ENCODE measurements at places on chromosomes 5 and 9.

DNA sequence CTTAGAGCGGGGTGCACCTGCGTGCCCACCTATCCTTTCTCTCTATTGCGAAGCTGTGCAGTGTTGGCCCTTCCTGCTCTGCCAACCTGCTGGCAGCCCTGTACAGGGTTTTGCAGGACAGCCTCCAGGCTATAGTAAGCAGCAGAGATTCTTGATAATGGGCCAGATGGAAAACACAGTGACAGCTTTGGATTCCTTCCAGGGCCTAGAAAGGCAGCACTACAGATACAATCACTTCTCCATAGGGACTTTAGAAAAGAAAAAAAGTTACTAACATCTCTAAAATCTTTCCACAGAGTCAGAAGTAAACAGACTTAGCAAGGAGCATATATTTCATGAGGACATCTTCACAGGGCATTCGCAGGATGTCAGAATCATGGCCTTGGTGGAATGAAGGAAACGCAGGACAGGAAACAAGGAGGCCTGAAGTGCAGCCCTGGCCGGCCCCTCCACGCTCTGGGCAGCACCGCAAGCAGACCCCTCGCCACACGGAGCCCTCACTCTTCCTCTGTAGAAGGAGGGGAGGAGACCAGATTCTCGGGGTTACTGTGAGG, 172.1 kb upstream of the GAS1 start:
- no peak for DNase-seq

- no peak for DNase-seq
Measured at GRCh38 chr9:120264528-120264927, 315.4 kb downstream of the CDK5RAP2 start.

- no peak for DNase-seq
Measured at GRCh38 chr5:108111736-108112135, 270.2 kb downstream of the FBXL17 start.

DNA sequence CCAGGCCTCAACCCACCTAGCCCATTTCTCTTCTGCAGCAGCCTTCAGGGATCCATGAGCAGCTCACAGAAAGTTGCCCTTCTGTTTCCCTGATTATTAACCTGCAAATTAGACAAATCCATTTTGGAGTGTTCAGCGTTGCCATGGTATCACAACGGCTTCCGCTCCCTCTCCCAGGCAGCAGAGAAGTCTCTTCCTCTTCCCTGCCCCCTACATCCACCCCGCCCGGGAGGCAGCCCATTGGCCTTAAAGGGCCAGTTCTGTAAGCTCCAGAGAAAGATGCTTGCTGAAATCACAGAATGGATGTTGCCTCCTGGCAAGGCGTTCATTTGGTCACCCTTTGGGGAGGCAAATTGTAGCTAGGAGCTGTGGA, 47.7 kb upstream of the BOD1 start:
- DNase-seq: no peak

DNA sequence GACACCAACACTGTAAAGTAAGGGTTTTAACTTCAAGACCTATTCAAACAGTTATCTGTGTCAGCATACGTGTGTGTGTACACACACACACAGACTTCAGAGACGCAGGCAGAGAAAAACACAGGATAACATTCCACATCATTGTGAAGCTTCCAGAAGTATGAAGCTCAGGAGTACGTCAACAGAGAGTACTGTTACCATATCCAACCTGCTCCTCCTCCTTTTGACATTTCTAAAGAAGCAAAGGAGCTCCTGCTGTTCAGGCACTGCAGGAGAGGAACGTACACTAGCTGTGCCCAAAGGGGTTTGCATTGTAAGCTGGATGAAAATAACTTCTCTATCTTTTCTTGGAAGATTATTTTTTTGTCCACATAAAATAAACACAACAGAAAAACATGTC, 180.7 kb downstream of the MEF2C start:
- no peak for DNase-seq

DNA sequence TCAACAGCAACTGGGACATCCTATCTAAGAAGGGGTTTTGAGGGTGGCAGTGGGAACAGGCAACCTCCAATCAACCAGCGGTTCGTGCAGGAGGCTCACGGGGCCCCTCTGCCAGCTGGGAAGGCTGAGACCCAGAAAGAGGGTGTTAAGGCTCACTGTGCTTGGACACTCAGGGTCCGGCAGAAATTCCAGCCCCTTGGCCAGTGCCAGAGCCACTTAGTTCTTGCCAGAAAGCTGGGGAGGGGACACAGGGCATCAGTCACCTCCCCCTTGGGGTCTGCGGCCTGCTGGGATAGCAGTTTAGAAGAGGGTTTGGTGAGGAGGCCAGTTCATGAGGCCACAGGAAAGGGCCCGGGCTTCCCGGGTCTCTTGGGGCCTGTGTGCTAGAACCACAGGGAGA, 20.5 kb downstream of the ADGRD2 start:
- DNase-seq: no peak

DNA sequence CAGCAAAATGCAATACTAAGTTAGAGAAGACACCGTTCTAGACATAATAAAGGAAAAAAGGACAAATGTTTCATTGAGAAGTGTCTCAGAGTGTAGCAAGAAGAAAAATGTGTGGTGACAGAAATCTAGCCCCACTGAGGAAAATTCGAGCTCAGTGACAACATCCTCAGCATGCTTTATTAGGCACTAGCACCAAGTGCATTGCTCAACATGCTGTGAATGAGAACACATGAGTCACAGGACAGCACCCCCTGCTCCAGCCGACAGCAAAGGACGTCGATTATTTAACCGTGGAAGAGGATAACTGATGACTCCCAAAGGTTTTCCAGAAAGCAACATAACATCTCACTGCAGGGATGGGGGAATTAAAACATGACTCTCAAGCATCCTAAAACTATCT, 182.7 kb downstream of the GNAQ start:
- no peak for DNase-seq

- no peak for DNase-seq
Measured at GRCh38 chr5:72412283-72413055, 92.3 kb downstream of the PTCD2 start.

DNA sequence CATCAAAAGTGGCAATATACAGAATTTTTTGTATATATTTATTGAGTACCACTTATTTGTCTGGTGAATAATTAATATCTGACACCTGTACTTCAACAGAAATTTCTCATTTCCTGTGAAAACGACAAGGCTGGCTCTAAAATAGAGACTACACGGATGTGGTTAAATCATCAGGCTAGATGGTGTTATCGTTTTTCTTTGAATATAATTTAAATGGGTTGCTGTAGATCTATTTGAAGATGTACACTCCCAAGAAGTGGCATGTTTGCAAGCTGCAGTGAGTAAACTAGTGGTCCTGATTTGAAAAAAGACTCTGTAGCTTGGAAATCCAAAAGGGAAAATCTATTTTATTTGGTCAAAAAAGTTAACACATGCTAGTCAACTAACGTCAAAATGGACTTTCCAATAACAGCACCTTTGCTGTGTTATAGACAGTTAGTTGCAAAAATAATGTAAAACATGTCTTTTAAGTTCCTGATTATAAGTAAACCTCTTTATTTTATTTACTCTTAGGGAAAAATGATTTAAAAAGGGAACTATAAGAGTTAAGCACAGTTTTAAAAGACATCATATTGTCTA, 13.8 kb downstream of the ST8SIA4 start:
- DNase-seq: peak; percentile 38

GRCh38 chr5:179759581-179760551, 27.2 kb downstream of the MAML1 start:
- no peak for DNase-seq

DNA sequence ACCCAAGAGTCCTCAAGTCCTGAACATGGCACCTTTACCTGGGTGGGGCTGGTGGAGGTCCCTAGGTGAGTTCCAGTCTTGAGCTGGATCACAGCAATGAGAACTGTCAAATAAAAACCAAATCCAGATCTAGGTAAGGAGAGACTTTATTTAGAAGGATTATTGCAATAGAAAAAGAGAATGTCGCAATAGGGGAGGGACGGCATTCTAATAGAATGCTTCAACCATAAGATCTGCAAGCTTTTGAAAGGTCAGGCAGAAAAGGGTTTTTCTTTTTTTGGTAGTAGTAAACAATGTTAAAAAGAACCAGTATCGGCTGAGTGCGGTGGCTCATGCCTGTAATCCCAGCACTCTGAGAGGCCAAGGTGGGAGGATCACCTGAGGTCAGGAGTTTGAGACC, 5.2 kb upstream of the GCNT1 start:
- no peak for DNase-seq

GRCh38 chr9:134591082-134591571, 50.5 kb upstream of the COL5A1 start:
- no peak for DNase-seq

- DNase-seq: peak; percentile 49
Measured at GRCh38 chr5:96868603-96869371, 7.5 kb upstream of the ERAP2 start.

GRCh38 chr5:78574731-78575161, 73.8 kb downstream of the LHFPL2 start:
- DNase-seq: no peak

DNA sequence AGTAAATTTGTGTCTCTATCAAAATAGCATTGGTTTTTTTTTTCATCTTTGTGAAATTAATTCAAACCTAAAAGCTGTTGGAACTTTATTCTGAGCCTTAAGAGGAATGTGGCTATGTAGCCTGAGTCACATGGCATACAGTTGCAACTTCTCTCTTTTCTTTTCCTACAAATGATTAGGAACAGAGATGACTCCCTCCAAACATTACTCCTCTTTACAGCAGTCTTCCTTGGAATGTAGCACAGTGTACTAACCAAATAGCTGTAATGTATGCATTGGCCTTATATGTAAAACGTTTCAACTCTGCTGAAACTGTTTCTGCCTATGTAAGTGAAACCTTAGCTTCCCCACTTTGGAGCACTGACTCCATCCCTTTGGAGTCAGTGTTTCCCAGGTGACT, 100.9 kb upstream of the MAP1B start:
- no peak for DNase-seq

GRCh38 chr5:9498541-9499497, 47.1 kb downstream of the SEMA5A start:
- no peak for DNase-seq

GRCh38 chr9:76607730-76608436, 148.9 kb downstream of the GCNT1 start:
- no peak for DNase-seq

GRCh38 chr9:109110329-109111021, 9.3 kb downstream of the TMEM245 start:
- peak; percentile 67 for DNase-seq

- DNase-seq: no peak
Measured at GRCh38 chr9:134877541-134877940, 3.1 kb upstream of the FCN2 start.

DNA sequence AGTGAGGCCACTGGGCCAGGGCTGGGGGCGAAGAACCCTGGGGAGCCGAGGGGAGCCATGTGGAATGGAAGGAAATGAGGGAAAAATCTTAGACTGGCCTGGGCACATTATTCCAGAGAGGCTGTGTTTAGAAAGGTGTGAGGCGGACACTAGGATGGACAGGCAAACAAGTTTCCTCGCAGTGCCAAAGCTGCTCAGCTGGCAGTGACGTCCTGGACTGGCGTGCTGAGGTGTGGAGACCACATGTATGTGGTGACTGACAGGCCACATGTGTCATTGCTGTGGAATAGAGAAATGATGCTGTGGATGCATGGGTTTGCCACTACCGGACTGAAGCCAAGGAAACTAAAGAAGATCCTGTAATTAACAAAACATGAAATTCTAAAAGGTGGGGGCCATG, 42.6 kb downstream of the RASEF start:
- DNase-seq: no peak
